ENCODE measurements at places on chromosomes 16 and 17. TPM values are rescaled to one million over a fixed set of nuclear protein-coding genes. Genes with fewer than 3 reads are reported as not detected.

DNA sequence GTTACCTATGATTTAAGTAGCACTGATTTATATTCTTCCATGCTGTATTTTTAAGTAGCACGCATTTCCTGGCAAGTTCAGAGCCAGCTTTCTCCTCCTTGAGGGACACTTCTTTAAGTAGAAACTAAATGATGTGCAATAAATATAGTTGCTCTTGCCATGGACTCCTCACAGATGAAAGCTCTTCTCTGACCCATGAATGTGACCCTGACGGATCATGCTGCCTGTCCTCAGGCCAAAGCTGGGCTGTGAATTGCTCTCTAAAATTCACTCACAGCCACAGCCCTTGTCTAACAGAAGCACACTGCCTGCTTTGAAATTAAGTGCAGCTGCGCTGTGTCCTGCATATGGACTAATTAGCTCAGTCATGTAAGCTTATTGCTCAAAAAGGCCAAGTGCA, 438.8 kb downstream of the PMP22 start:
- no peak for DNase-seq

- no peak for DNase-seq
These were observed 137.9 kb upstream of the CACNG3 start for GRCh38 chr16:24118126-24118821.

DNA sequence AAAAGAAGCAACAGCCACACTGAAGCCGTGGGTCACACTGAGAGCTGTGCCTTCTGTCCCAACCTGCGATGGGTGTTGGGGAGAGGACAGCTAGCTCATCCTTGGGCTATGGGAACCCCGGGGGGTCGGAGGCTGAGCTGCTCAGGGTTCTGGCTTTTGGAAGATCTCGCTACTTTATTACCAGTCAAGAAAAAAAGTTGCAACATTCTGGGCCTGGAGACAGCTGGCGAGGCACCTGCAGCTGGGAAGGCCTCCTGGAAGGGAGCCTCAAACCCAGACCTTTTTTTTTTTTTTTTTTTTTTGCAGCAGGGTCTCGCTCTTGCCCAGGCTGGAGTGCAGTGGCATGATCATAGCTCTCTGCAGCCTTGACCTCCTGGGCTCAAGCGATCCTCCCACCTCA, 24.9 kb downstream of the TPSD1 start:
- DNase-seq, result no peak

DNA sequence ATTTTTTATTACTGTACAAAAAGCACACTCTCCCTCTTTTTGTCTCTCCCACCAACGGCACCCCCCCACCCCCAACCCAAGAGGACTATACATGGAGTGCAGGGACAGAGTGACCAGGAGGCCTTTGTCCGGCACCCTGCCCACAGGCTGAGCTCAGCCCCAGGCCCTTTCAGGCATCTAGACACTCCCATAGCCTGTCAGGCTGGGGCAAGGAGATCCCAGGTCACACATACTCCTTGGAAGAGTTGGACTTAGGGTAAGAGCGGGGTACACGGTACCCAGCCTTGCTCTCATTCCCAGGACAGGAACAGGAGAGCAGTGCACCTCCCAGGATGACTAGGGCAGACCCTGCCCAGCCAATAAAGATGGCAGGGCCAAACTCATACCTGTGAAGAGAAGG, 2.1 kb downstream of the CLDN7 start:
- DNase-seq, result no peak

GRCh38 chr16:21645261-21645721, 7.1 kb downstream of the IGSF6 start:
- DNase-seq, result no peak

DNA sequence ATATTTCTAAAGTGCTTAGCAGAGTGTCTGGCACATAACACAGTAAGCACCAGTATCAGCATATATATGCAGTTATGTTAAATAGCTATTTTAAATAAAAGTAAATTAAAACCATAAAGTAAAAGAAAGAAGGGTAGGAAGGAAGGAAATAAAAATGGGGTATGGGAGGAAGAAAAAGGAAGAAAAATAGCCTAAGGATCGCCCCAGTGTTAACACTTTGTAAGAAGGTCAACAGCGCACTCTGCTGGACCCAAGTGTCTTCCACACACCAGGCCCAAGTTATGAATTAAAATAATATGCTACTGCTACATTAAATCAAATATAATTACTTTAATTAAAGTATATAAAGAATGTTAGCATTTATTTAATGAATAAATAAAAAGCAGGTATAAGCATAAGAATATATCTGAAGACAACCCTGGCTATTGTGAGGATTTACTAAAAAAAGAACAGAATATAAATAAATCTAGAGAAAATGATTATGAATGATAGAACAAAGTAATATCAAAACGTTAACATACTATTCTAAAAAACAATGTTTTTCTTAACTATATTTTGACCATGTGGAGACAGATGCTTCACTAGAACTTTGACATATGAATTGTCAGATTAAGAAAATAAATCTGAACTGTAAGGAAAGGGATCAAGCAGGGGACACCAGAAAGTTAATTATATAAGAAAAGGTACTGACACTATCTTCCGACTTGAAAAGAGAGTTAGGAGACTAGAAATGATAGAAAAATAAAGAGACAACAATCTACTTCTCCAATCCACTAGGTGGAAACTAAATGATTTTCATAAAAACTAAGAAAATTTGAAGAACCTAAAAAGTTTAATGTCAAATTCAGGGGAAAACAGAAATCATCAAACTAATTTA, 25.9 kb downstream of the BRIP1 start:
- DNase-seq, result peak; percentile 39

- no peak for DNase-seq
These were observed 23.8 kb upstream of the SLC12A3 start for GRCh38 chr16:56841233-56841632.

- peak; percentile 90 for DNase-seq
These were observed 9.2 kb downstream of the OR2C1 start for GRCh38 chr16:3364774-3365427.

GRCh38 chr16:29806641-29807425, 504 bp downstream of the MAZ start:
- peak; percentile 75 for DNase-seq

GRCh38 chr16:74742051-74742481, 32.6 kb downstream of the FA2H start:
- DNase-seq, result no peak

GRCh38 chr16:67162506-67163163, 1.9 kb upstream of the HSF4 start:
- DNase-seq, result no peak

DNA sequence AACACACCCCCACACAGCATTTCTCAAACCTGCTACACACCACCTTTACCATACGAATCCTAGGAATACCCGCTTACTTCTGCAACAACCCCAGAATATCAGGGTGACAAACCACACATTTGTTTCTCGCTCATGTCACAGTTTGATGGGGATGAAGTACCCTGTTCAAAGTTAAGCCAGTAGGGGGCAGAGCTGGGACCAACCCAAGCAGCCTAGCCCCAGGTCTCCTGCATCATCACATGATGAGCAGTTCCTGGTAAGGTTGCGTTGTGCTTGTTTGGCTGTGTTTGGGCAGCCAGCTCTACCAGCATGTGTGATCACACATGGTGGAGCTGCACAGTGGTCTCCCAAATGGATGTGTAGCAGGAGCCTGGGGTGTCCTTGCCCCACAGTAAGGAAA, 103.6 kb upstream of the C16orf82 start:
- DNase-seq, result peak; percentile 24

DNA sequence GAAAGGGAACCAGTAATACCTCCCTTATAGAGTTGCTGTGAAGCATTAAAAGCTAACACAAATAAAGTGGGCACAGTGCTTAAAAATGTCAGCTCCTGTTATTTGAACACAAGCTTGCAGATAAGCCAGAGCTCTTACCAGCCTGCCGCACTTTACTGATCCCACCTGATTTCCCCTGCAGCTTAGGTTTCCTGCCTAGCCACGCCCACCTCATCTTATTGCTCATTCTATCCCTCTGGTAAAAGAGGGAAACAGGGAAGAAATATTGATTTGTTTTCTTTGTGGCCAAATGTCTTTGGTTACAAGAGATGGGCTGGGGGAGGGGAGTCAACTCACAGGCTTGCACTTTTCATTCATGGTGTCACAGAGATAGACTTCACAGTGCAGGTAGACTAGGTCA, 9.6 kb upstream of the GP2 start:
- DNase-seq, result no peak

DNA sequence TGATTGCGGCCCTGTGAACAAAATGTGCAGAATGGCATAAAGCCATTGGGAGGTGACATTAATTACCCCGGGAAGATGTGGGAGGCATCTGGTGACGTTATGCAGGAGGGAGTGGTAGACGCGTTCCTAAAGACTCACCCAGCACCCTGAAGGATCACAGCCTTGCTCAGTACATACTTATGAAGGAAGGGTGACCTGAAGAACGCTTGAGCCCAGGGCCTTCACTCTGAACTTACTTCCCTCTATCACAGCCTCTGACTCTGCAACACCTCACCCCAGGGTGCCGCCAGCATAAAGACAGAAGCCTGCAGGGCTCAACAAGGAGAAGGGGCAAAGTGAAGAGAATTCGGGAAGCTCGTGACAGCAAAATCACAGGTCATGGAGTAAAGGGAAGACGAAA, 9.4 kb downstream of the MFSD6L start:
- DNase-seq, result no peak

DNA sequence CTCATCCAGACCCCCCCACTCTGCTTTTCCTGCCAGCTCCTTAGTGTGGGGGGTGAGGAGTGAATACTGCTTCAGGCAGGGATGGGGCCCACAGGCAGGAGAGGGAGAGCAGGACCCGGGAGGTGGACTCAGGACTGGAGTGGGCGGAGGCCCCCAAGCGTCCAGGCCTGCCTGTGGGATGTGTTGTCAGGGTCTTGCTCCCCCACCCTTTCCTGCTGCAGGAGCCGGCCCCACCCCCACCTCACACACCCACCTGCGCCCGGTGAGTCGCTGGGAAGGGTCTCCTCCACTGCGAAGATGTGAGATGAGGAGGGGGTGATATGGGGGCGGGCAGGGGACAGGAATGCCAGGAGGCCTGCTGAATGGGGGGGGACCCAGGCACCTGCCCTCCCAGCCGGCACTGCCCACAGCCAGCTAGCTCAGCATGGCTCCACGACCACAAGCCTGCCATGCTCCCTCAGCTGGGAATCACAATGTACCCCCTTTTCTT, 1.1 kb downstream of the FAM171A2 start:
- no peak for DNase-seq

- peak; percentile 70 for DNase-seq
These were observed 152.2 kb downstream of the SNX11 start for GRCh38 chr17:48259694-48260291.

DNA sequence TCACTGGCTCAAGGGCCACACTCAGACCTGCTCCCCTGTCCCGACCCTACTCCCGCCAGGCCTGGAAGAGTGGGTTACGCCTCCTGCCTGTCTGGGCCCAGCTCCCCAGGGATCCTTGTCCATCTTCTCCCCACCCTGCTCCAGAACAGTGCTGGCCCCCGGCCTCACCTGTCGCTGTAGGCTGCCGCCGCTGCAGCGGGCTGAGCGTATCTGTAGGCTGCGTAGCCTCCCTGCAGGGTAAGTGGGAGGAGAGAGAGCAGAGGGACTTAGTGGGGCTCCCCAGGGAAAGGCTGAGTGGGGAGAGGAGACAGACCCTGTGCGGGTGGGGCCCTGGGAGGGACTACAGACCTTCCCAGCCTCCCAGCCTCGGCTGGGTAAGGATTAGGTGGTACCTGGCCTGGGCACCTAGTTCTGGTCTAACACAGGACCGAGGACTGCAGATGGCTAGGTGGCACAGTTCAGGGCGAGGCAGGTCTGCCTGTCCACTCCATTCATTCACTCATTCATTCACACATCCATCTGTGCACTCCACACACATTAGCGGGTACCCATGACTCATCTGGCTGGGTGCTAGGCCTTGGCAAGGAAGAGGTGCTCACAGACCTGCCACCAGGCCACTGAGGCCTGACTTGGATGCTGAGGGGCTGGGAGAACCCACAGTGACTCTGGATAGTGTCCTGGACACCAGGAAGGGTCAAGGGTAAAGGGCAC, 20.9 kb downstream of the ENGASE start:
- DNase-seq, result no peak

DNA sequence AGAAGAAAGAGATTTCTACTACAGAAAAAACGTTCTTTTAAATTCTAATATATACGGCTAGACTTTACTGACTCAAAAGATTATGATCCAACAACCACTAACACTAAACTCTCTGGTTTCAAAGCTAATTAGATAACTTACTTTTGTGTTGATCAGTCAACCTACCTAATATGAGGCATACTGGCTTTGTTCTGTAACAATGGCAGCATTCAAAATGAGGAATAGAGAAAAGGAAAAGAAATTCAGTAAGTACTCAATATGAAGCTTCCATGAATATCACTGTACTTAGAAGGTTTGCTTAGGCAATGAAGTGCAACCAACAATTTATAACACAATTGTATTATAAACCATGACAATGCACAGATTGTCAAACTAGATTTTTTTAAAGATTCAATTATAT, 430.5 kb upstream of the PMFBP1 start:
- no peak for DNase-seq

GRCh38 chr17:82964851-82965341, 114.5 kb upstream of the METRNL start:
- DNase-seq, result no peak

Gene TTLL6
- 0.21 TPM for total RNA-seq

Gene MSRB1
- 26.1 TPM for total RNA-seq

Gene LRRC36
- not detected for total RNA-seq

Gene DNAJC7
- total RNA-seq, result 150 TPM

Gene ODAD4
- total RNA-seq, result 0.10 TPM

Gene OR3A3
- total RNA-seq, result not detected

Gene TNFSF13
- 0.37 TPM for total RNA-seq

Gene STH
- total RNA-seq, result not detected

Gene RECQL5
- 23.4 TPM for total RNA-seq
